HuH-7 (cell line): ENCODE measurements at places on chromosomes 1 and 21.

- DNase-seq, result no peak
These were observed 259.4 kb upstream of the DAB1 start for GRCh38 chr1:57683037-57683942.

- DNase-seq, result no peak
These were observed 11.9 kb downstream of the KIF21B start for GRCh38 chr1:201011616-201012015.

GRCh38 chr1:85465099-85465785, at the start of gene DDAH1:
TSS of gene DDAH1 (minus strand) at chr1:85465159. CDS start at chr1:85465045, 114 bp downstream.
- peak; percentile 47 for DNase-seq

DNA sequence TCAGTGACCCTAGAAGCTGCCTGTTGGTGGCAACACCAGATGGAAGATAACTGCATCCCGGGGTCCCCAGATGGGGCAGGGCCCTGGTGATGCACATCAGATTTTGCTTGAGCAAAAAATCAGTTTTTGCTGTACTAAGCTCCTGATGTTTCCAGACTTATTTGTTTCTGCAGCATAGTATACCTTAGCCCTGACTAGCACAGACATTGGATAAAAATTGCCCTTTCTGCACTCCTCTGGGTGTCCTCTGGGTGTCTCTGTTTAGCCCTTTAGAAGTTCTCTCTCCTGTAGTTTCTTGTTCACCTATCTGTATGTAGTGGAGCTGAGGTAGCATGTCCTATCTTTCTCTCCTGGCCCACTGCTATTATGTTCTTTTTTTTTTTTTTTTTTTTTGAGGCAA, 30.3 kb upstream of the PLA2G2C start:
- DNase-seq, result peak; percentile 43

DNA sequence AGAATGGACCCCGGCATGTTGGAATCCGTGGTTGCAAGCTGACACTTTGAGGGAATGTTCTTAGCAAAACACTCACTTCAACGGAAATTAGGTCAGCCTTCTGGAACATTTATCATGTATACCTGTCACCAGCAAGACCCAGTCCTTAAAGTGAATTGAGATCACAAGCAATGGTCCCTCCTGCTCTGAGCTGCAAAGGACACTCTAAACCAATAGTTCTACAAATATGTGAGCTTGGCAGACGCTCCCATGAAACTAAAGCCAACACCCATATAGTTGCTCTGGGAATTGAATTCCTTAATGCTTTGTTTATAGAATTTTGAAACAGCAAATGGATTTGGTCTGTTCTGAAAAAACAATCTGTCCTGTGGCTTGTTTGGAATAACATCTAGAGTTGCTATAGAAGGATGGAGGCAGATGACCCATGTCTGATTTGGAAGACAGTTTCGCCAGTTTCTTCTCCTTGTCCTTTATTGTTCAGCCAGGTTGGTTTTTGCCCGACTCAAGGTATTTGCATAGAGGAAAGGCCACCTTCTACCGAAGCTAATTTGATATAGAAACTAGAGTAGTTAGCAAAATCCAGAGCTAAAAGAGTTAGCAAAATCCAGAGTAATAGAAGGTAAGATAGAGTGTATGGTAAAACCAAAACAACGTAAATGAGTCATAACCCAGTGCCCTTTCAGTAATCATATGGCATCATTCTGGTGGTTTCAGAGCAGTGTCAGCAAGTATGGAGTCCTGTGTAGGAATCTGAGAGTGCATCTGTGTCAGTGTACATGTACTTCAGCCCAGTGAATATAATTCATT, 236.2 kb downstream of the NFIA start:
- no peak for DNase-seq

GRCh38 chr1:155623357-155623756, 13.3 kb downstream of the MSTO1 start:
- no peak for DNase-seq

DNA sequence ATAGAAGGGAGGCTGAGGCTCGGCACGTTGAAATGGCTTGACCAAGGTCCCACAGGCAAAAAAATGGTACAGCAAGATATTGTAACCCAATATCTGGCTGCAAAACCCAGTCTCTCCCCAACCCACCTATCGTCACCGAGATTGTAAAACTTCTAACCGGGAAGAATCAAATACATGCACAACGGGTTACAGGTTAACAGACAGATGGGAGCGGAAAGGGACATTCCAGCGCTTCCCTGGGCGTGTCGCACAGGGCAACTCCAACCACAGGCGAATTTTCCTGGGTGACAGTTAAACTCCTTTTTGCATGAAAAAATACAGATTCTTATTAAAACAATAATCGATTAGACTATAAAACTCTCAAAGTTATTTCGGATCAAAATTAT, 31.8 kb upstream of the JUN start:
- peak; percentile 74 for DNase-seq
